ENCODE measurements at places on chromosomes 6 and 20.

GRCh38 chr6:82072751-82073150 lies 174.8 kb downstream of the IBTK start:
- DNase-seq: peak; percentile 8

DNA sequence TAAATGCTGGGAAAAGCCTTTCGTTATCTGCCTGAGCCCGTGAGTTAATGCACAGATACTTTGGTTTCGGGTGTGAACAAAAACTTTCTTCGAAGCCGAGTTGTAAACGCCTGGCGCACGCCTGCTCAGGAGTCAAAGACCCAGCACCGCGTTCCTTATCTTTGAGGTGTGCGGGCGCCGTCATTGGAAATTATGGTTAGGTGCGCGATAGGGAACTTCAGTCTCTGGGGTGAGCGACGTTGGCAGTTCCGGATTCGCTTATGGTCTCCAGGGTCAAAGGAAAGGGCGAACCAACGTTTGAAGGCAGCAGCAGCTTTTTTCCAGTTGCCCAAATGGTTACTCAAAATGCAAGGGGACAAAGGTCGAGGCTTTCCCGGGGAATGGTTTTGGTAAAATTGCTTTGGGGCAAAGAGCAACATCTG lies 853 bp downstream of the SLC22A3 start:
- DNase-seq: no peak

- no peak for DNase-seq
These were observed 10.6 kb upstream of the CCN5 start for GRCh38 chr20:44704551-44704971.

GRCh38 chr6:144197919-144198318 lies 47.6 kb downstream of the STX11 start:
- no peak for DNase-seq

GRCh38 chr6:166281104-166281503 lies 27.1 kb downstream of the PRR18 start:
- DNase-seq: no peak

DNA sequence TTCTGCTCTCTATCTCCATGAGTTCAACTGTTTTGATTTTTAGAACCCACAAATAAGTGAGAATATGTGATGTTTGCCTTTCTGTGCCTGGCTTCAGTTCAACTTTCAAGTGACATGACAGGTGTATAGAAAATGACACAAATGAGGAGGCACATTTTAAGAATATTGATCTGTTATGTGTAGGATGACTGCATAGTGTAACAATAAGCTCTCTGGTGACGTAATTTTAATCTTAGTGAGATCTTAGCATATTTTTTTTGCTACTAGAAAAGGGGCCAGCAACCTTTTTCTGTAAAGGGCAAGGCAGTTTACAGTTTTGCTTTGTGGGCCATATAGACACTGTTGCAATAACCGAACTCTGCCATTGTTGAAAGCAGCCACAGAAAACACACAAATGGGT lies 130.2 kb downstream of the PHF3 start:
- DNase-seq: no peak

DNA sequence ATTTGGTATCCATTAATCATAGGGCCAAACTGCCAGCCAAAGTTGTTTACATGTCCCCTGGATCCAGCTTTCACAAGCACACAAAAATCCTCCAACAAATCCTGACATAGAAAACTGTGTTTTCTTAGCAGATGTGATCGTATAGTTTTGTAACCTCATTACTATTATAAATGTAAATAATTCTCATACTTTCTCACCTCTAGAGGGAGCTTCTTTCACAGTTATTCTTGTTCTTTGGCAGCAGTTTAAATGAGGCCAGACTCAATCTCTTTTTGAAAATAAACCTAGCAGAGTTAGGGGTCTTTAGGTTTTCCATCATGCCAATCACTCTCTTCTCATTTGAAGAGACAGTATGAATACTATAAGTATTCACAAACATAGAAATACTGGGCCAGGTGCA lies 17.0 kb upstream of the ZNF318 start:
- DNase-seq: peak; percentile 28
